ENCODE measurements at places on chromosomes 7 and 10.
A peak's percentile ranks its signal among the peaks of the same experiment; 100 is the strongest.

DNA sequence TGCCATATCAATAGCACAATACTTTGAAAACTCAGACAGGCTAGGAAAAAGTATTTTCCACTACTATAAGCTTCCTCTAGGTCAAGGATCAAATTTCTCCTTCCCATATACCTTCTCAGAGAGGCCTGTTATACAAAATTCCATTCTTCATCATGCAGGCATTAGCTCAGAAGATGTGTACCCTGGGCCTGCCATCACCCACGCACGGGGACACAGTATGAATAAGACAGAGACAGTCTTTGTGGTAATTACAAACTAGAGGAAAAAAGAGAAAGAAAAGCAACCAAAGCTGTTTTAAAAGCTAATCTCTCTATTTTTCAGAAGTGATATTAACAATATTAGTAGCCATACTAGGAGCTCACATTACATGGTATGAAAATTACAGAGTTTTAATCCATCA is 236.8 kb upstream of the AOAH start:
- no peak for DNase-seq

- DNase-seq, result peak; percentile 26
These were observed 29.8 kb upstream of the VCL start for GRCh38 chr10:73968098-73968521.

DNA sequence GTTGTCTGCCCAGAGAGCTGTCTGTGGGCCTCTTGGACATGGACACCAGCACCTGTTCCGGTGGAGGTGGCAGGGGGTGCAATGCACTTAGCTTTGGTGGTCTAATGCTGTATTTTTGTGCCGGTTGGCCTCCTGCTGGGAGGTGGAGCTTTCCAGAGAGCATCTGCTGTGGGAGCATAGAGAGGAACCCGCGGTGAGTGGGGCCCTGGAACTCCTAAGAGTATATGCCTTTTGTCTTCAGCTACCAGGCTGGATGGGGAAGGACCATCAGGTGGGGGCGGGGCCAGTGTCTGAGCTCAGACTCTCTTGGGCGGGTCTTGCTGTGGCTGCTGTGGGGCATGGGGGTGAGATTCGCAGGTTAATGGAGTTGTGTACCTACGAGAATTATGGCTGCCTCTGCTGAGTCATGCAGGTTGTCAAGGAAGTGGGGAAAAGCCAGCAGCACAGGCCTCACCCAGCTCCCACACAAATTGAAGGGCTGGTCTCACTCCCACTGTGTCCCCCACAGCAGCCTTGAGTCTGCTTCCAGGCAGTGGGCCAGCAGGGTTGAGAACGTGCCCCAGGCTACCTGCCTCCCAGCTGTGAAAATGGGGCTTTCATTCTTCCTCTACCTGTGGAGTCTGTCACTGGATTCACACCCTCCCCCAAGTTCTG is 29.0 kb downstream of the JAKMIP3 start:
- no peak for DNase-seq

DNA sequence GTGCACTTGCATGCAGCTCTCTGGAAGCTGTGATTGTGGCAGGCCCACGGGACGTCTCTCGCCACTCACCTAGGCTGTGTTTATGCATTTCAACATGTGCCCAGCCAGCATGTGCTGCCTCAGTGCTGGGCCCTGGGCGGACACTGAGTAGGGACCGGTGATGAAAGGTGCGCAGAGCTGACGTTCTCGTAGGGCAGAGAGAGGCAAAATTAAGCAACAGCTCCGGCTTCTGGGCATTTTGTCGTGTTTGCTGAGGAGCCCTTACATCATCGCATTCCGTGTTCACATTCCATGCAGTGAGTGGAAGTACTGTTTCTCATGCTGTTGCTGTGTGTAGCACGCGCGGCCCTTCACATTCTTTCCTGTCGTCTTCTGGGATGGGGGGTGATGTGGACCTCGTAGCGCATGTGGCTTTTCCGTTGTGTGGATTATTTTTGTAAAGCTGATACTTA is 50.5 kb downstream of the PRF1 start:
- peak; percentile 54 for DNase-seq

DNA sequence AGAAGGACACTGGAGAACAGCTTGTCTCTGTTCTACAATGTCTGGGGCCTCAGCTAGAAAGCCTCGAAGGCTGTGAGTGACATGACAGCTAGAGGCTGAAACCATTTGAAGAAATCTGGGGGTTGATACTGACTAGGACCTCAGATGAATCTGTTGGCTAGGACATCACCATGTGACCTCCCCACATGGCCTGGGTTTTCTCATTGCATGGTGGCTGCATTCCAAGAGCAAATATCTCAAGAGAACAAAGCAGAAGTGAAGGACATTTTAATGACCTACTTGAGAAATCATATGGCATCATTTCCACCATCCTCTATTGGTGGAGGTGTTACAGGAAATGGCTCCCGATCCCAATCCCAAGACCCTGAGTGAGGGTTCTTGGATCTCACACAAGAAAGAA is 450.6 kb upstream of the AUTS2 start:
- DNase-seq, result no peak

GRCh38 chr7:18663321-18663720 is 167.8 kb downstream of the HDAC9 start:
- DNase-seq, result no peak

DNA sequence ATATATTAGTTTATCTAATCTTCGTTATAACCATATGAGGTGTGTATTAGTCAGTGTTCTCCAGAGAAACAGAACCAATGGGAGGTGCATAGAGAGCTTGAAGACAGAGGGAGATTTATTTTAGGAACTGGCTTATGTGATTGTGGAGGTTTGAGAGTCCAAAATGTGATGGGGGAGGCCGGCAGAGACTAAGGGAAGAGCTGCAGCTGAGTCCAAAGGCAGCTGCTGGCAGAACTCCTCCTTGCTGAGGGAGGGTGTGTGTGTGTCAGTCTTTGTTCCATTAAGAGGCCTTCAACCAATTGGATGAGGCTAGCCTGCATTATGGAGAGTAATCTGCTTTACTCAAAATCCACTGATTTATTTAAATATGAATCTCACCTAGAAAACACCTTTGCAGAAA is 165.1 kb downstream of the SH3PXD2A start:
- no peak for DNase-seq

DNA sequence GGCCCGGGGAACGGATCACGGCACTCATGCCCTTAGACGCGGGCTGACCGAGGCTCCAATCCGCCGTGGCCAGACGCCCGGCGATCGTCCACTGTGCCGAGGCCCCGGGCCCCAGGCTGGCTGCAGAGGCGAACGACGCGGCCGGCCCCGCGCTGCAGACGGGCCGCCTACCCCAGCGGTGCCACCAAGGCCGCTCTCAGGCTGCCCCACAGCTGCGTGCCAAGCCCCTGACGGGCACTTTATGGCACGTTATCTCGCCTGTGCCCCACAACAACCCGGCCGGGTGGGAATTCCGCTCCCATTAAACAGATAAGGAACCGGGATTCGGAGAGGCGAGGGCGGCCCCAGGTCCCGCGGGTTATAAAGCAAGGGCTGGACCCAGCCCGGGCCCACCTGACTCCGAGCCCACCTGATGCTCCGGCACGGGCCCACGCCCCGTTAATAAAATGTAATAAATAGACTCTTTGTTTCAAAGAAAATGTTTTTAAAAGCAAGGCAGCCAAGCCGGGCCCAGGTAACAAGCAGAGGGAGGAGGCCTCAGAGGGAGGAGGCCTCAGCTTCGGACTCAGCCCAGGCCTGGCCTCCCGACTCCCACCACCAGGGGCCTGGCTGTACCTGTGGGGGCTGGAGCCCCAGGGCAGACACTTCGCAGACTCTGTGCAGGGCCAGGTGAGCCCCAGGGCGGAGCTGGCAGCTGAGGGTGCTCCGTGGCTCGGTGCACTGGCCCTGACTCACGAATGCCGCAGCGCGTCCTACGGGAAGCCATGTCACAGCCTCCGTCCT is 79.7 kb downstream of the FOXL3 start:
- DNase-seq, result no peak

GRCh38 chr7:99667179-99667578 is 12.6 kb downstream of the CYP3A5 start:
- DNase-seq, result no peak

DNA sequence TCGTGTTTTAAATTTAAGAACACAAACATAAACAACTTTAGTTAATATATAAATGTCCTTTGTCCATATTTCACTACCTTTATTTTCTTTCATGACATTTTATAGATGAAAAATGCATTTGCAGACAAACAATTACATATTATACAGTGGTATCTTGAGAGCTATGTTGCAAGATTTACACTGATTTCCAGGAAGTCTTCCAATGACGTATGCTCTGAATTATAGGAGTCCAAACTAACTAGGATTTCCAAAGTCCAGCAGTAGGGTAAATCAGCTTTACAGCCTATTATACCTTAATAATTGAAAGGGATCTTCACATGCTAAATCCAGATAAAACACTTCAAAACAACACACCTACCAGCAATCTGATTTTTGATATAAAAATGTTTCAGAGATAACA is 69.4 kb downstream of the HYCC1 start:
- DNase-seq, result no peak
